ENCODE measurements at places on chromosomes 6 and 20.

- DNase-seq = peak; percentile 5
These were observed 648.5 kb downstream of the TFAP2A start for GRCh38 chr6:9766240-9766915.

DNA sequence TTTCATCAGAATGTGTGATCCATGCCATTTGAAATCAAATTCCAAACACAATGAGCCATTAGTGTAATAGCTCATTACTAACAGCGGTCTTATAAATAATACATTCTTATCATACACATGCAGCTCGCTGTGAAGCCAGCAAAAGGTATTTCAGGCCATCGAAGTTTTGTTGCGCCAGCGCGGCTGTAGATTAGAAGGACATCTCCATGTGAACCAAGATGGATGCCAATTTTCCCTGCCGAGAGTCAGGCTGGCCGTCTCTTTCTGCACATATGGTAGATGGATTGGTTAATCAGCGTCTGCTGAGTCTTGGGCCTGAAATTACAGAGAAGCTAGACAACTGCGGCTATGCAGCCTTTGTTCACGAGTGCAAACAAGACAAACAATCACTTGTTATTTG, 44.1 kb downstream of the CFAP61 start:
- no peak for DNase-seq

- DNase-seq = no peak
These were observed 61.6 kb downstream of the ALDH8A1 start for GRCh38 chr6:134888316-134888715.

GRCh38 chr6:42041481-42042053, 8.8 kb upstream of the TAF8 start:
- no peak for DNase-seq

DNA sequence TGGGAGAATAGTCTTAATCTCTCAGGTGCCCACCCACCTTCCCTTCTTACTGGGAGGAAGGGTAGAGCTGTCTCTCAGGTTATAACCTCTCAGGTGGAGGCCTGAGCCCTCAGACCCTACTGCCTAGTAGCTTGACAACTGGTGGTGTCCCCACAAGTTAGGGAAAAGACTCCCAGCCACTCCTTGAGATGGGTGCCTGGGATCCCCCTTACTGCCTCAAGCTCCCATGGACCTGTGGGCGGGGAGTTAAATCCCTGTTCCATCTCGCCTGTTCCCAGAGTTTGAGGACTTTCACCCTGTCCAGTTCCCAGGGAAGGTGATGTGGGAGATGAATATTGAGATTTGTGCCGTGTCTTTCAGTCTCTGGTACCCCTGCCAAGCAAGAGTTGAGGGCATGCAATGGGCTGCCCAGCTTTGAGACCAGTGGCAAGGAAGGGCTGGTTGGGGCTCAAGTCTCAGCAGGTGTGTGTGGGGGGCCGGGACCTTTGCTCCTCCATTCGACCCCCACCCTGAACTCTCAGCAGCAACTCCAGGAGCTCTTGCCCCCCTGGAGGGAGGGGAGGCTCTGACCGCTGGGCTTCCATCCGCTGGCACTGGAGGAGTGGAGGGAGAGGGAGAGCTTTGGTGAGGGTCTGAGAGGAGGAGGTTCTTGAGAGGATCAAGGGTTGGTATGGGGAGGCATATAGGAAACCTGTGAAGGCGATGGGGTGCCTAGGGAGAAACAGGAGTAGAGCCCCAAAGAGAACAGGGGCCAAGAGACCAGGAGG, 1.1 kb upstream of the PBX2 start:
- no peak for DNase-seq

GRCh38 chr6:111956098-111956497, 82.8 kb upstream of the FYN start:
- no peak for DNase-seq

GRCh38 chr6:112202639-112203341, 51.6 kb downstream of the LAMA4 start:
- DNase-seq = no peak

- DNase-seq = peak; percentile 72
These were observed 713.4 kb downstream of the CD109 start for GRCh38 chr6:74409447-74409846.

DNA sequence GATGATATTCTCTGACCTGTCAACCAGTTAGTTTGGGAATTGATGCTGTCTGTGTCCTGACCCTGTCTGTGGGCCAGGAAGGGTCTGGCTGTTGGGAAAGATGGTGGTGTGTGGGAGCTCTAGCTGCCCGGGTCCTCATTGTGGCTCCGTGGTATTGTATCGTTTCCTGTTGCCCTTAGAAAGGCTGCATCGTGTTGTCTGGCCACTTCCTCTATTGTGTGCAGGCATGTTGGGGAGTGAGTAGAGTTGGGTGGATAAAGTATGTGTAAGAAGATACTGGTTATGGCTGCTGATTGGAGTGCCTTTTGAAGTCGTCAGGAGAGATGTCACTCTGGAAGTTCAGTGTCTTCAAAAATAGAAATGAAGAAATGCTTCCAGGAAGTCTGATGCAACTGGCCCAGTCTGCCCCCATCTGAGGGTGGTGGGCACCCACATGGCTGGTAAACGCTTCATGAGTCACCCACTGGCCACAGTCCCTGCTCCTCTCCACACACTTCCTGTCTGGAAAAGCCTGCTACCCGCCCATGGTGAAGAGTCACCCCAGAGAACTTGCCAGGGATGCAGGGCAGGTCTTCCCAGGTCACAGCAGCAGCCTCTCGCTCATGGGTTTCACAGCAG, 27.9 kb downstream of the PPARD start:
- DNase-seq = peak; percentile 90

- DNase-seq = no peak
These were observed 114.3 kb upstream of the DST start for GRCh38 chr6:56756791-56757587.

- DNase-seq = no peak
These were observed 119.0 kb upstream of the SGK1 start for GRCh38 chr6:134436950-134437349.

GRCh38 chr6:46719099-46719498, 16.1 kb downstream of the PLA2G7 start:
- no peak for DNase-seq

GRCh38 chr6:70221025-70221714, 81.7 kb downstream of the COL9A1 start:
- peak; percentile 13 for DNase-seq

- no peak for DNase-seq
These were observed 235.2 kb downstream of the SIM1 start for GRCh38 chr6:100229512-100229911.

DNA sequence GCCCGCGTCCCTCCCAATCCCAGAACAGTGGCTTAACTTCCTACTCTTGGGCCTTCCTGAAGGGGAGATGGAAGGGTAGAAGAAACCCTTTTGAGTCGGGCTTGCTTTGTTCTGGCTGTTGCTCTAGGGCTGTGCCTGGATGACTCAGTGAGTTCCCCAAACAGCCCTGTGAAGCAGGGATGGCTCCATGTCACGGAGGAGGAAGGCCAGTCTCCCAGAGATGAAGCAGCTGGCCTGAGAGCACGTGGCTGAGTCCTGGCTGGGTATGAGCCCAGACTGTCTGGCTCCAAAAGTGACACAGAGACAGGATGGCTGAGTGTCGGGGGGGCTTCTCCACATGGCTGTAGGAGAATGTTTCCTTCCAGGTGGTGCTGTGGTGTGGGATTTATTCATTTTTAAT, 4.6 kb downstream of the SYTL3 start:
- DNase-seq = no peak

DNA sequence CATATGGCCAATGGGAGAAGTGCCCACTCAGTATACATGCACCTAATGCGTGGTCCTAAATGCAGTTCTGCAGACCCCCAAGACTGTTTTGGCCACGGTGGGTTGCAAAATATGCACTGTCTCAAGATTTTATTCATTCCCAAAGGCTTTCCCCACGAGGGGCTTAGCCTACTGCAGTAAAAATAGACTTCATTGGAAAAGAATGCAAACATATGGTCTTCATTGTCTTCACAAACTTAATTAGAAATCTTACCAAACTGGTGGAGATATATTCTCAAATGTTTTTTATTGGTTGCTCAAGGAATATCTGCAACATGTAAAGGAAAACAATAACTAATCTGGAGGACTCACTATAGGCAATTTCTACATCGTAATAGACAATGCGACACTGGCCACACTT, 31.6 kb upstream of the PRL start:
- peak; percentile 17 for DNase-seq

DNA sequence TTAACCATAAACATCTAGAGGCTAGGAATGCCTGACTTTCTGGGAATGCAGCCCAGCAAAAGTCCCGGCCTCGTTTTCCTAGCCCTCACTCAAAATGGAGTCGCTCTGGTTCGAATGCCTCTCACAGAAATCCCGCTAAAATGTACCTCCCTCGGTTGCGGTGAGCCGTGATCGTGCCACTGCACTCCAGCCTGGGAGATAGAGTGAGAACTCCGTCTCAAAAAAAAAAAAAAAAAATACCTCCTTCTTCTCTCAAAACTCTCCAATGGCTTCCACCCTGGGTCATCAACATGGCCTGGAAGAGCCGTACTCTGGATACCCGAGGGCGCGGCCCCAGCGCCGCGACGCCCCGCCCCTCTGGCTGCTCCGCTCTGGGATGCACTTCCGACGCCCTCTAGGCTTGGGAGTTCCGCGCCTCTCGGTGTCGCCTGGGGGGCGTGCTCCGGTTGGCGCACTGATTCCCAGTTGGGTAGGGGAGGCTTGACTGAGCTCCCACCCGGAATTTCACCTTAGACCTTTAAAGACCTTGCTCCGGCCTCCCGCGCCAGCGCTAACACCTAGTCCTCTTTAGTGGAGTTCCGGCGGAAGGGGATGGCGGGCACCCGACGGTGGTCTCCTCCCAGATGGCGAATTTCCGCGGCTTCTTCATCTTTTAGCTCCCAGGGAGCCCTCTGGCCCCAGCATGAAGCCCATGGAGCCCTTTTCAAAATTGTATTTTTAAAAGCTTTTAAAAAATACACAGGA, 12.3 kb downstream of the HMGN4 start:
- DNase-seq = no peak

DNA sequence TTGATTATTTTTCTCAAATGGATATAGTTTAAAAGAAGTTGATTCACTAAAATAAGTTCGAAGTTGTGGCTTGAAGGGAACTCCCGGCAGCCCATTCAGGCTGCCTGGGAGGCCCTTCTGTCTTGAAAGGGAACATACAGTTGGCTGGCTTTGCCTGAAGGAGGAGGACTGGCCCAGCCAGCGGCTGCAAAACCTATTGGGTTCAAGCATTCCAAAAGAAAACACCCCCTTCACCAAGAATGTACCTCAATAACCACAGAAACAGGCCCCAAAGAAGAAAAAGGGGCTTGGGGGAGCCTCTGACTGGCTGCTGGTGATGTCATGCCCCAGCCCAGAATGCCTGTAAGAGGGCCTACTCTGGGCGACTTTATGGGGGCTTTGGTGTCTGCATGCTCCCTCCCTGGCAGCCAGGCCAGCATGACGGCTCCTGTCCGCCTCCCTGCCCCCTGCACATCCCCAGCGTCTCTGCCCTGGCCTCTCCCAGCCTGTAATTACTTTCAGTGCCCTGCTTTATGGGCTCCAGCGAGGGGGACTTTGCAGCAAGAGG, 36.5 kb downstream of the MAFB start:
- DNase-seq = no peak

- no peak for DNase-seq
These were observed 254.4 kb upstream of the PMEPA1 start for GRCh38 chr20:57964011-57964862.

GRCh38 chr6:130516604-130517003, 150.8 kb downstream of the TMEM200A start:
- no peak for DNase-seq

DNA sequence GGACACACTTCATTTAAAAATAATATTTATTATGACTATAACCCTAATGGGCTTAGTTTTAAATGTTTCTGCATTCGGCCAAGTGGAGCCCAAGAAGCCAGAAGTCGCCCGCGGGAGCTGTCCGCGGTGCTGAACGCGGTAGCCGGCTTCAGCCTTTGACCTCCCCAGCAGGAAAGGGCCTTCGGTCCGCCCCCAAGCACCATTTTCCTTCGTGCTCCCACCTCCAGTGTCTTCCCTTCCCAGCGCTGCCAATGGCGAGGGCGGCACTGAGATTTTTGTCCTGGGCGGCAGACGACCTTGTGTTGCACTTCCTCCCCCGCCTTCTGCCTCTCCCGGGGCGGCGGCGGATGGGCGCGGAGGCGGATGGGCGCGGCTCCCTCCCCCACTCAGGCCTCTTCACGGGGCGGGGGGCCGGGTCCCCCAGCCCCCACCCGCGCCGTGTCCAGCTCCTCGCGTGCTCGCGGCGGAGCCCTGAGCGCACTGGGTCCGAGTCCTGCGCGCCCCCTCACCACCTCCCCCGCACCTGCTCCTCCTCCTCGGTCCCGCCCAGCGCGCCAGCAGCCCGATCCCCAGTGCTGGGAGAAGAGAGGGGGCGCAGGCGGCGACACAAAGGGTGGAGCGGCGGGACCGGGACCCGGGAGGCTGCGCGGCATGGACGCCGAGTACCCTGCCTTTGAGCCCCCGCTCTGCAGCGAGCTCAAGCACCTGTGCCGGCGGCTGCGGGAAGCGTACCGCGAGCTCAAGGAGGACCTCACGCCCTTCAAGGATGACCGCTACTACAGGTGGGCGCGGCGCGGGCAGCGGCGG, 23.6 kb upstream of the TMEM181 start:
- peak; percentile 46 for DNase-seq

- DNase-seq = no peak
These were observed at the start of gene BNIP5 for GRCh38 chr6:36336779-36337241. Gene BNIP5, minus strand, starts transcription at chr6:36336888. Its CDS starts 6,198 bp downstream, at chr6:36330690.

DNA sequence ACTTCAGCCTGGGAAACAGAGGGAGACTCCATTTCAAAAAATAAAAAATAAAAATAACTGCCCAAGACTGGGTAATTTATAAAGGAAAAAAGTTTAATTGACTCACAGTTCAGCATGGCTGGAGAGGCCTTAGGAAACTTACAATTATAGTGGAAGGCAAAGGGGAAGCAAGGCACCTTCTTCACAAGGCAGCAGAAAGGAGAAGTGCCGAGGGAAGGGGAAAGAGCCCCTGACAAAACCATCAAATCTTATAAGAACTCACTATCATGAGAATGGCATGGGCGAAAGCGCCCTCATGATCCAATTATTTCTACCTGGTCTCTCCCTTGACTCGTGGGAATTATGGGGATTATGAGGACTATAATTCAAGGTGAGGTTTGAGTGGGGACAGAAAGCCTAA, 95.5 kb upstream of the LGSN start:
- DNase-seq = no peak

Data from fibroblast of the conjunctiva (primary cell).